Omental fat pad (tissue), 4 donors: ENCODE measurements at places on chromosomes 13 and 19.

- DNase-seq: no peak
Observed at GRCh38 chr19:38266981-38267597, 2.7 kb downstream of the SPINT2 start.

DNA sequence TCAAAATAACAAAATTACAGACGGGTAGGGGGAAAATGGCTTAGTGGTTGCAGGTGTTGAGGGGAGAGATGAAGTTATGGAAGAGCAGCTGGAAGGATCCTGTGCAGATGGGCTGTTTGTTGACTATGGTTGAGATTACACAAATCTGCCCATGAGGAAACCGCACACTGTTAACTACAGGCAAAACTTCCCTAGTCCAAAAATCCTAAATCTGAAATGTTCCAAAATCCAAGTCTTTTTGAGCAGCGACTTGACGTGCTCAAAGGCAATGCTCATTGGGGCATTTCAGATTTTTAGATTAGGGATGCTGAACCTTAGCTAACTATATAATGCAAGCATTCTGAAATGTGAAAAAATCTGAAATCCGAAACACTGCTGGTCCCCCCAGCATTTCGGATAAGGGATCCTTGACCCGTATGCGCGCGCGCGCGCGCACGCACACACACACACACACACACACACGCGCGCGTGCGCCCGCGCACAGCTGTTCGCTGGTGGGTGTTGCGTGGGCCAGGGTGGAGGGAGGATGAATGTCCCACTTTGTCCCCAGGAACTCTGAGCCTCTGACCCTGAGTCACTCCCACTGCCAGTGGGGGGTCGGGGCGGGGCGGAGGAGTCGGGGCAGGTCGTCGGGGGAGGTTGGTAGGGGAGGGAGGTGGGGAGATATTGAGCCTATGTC, 6.8 kb downstream of the F2RL3 start:
- no peak for DNase-seq

GRCh38 chr19:29029268-29029958, 183.5 kb downstream of the UQCRFS1 start:
- DNase-seq: no peak

DNA sequence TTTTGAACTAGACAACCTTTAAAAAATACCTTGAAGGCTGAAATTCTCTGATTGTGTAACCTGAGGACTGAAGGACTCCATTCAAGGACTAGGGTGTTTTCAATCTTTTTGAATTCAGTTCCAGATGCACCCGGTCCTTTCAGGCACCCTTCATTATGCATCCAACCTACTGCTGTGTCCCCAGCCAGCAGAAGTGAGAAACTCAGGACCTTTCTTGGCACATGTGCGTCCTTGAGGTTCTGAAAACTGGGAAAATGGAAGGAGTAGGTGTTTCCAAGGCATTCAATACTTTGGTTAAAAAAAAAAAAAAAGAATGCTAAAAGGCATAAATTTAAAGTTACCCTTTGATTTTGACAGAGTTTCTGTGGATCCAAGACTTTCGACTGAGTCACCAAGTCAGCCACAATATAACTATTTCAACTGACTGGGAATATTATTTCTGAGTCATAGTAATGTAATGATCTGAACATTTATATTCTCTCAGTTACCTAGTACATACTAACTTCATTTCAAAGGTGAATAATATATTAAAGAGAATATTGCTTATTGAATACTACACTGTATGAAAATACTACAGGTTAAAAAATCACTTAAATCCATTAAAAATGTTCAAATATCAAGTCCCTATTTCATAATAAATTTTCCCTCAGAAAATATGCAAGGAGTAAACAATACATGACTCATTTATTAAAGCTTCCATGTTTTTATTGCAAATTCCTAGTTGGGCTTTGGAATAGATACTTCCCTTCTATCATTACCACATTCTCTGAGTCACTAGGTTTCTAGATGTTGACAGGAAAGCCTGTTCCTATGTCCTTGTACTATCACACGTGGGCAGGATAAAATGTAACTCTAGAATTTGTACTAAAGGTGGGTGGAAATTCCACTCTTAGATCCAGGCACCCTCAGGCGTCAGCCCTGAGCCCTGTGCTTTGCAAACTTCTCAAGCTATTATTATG, 2.4 kb upstream of the ITGBL1 start:
- no peak for DNase-seq

- no peak for DNase-seq
Observed at GRCh38 chr19:29887442-29887855, 54.6 kb upstream of the URI1 start.

DNA sequence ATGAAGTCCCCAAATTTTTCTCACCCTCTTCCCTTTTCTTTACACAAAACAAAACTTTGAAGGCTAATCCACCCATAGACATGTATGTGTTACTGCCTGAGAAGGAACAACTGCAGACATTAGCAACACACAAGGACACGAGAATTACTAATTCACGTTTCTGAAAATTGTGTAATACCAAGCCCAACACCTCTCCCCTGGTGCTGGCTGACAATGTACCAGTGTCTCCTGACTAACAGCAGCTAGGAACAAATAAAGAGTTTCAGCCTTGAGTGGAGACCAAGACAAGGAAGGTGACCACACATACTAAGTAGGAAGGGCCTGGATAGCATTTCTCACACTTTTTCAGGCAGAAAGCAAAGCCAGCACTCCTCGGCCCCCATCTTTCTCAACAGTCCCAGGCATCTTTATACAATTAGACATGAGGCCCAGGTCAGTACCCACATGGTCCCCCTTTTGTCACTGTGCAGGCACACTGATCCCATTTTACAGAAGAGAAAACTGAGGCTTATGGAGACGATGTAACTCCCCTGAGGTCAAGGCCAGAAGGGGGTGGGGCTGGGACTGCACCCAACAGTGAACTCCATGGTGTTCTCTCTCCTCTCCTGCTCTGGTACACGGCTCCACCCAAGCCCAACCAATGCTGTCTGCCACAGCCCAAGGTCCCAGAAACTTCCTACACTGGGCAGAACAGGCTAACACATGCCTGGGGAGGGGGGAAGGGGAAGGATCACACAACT, 8.7 kb downstream of the BRD4 start:
- DNase-seq: no peak

DNA sequence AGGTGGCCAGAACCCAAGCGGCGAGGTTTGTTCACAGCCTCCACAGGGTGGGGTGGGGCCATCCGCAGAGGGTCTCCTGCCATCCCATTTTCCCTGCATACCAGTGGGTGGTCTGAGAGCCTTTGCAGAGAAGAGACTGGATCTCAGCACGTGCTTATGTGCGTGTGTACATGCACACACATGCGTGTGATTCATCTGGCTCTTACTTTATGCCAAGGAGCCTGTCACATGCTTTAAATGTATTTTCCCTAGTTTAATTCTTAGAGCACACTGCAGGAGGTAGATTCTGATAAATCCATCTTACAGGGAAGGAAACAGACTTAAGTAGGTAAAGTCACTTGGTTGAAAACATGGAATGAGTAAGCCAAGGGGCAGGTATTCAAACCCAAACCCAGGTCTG, 47.1 kb downstream of the CAPN12 start:
- no peak for DNase-seq

GRCh38 chr13:112783978-112784371, 94.1 kb downstream of the ATP11A start:
- no peak for DNase-seq

GRCh38 chr13:98774776-98775175, 22.3 kb upstream of the SLC15A1 start:
- DNase-seq: no peak

DNA sequence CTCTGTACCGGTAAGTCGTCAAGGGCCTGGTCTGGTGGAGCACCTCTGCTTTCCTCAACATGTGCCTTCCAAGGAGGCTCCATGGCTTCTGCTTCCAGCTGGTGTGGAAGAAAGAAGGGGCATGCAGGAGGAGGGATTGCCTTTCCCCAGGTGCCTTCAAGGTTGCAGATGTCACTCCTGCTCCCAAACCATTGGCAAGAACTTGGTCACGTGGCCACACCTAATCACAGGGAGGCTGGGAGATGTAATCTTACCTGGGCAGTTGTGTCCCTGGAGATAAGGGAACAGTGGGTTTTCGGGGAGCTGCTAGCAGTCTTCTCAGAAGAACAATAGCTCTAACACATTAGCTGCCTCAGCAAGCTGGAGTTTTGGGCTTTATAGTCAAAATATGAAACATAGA, 9.7 kb upstream of the GPR18 start:
- DNase-seq: no peak

DNA sequence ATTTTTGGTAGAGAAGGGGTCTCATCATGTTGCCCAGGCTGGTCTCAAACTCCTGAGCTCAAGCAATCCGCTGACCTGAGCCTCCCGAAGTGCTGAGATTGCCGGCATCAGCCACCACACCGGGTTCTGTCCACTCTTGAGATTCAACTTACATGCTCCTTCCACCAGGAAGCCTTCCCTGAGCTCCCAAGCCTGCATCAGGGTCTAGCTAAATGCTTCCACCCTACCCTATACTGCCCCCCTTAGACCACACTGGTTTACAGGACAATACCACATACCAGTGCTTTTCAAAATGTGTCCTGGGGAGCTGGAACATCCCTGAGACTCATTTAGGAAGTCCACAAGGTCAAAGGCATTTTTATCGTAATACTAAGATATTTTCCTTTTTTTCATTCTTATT, 15.1 kb upstream of the CACNG8 start:
- no peak for DNase-seq

DNA sequence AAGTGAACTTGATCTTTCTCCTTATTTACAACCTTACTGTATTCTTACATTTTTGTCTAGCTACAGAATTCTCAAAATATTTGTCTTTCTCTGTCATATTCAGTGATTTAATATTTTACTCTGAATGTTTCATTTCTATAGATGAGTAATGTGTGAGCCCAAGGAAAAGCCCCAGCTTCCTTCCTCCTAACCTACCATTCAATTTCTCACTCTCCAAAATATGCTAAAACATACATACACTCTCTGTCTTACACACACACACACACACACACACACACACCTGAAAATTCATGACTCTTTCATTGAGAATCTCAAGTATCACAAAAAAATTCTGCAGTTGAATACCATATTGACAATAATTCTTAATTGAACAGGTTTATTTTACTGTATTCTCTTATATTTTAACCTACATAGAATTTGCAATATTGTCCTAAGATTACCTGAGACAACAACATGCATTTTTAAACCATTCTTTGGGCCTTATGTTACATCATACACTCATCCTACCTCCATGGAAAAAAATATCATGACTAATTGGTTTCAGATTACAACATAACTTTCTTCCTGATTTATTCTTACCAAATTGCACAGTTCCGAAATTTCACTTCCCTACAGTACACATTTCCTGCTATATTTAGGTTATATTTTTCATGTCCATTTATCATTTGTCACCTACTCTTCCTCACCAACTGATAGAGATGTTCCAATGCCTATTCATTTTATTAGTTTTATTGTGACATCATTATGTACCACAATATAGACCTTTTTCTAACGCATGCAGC, 1965.6 kb upstream of the PCDH20 start:
- DNase-seq: no peak

GRCh38 chr13:46530084-46530935, 22.7 kb upstream of the LRCH1 start:
- no peak for DNase-seq

- DNase-seq: no peak
Observed at GRCh38 chr19:53037101-53038097, 7.1 kb upstream of the ERVV-2 start.

DNA sequence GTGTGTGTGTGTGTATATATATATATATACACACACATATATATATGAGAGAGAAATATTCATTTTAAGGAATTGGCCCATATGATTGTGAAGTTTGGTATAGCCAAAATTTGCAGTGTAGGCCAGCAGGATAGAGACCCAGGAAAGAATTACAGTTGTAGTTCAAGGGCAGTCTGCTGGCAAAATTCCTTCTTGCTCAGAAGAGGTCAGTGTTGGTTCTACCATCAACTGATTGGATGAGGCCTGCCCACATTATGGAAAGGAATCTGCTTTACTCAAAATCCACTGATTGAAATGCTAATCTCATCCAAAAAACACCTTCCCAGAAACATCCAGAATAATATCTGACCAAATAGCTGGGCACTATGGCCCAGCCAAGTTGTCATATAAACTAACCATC, 24.0 kb downstream of the RNF6 start:
- no peak for DNase-seq

GRCh38 chr13:76754414-76754813, 131.8 kb downstream of the KCTD12 start:
- no peak for DNase-seq
